ENCODE measurements at places on chromosomes 5 and 9.

DNA sequence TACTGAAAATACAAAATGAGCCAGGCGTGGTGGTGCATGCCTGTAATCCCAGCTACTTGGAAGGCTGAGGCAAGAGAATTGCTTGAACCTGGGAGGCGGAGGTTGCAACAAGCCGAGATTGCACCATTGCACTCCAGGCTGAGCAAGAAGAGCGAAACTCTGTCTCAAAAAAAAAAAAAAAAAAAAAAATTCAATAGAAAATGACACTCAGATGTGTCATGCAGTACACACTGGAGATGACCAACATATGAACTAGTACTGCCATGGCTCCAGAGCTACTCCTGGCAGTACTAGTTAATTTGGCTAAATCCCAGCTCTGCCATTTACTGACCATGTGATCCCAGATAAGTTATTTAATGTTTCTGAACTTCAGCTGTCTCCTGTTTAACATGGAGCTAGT lies 7.3 kb downstream of the ATOX1 start:
- no peak for DNase-seq

GRCh38 chr5:16902846-16903245 lies 33.2 kb downstream of the MYO10 start:
- DNase-seq, result no peak

DNA sequence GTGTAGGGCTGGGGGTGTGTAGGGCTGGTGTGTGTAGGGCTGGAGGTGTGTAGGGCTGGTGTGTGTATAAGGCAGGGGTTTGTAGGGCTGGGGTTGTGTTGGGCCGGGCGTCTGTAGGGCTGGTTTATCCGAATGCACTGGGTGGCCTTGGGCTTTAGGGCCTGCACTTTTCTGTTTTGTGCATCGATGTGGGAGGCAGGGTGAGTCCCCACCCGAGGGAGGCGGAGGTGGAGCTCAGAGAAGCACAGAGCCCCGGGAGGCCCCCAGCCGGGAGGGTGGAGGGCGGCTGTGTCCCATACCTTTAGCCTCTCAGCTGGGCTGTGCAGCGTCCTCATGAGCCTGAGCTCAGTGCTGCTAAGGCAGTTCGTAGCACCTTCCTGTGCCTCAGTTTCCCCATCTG lies 13.5 kb downstream of the COL5A1 start:
- no peak for DNase-seq

GRCh38 chr5:100992354-100992753 lies 89.3 kb upstream of the ST8SIA4 start:
- DNase-seq, result no peak
